ENCODE measurements at places on chromosomes 1 and 21.

- no peak for DNase-seq
Observed at GRCh38 chr1:111624382-111624781, 4.8 kb downstream of the RAP1A start.

DNA sequence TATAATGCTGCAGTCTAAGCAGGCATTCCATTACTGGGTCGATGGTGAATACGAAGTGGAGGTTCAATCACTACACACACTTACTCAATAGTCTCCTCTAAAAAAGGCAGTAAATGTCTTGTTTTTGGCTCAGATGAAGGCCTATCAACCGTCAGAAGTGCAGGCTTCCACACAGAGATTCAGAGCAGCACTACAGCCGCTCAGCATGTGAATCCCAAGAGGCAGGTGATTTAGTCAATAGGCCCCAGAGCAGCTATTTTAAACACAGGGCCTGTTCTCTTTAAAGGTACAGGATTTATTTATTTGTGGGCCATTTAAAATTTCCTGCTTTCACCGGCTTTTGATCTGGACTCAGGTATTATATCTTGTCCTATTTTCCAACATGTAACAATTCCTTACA is 293.7 kb downstream of the RGS7 start:
- no peak for DNase-seq

- no peak for DNase-seq
Observed at GRCh38 chr1:47962750-47963492, 34.3 kb downstream of the TRABD2B start.

- no peak for DNase-seq
Observed at GRCh38 chr21:35943752-35944151, 116.6 kb downstream of the SETD4 start.

DNA sequence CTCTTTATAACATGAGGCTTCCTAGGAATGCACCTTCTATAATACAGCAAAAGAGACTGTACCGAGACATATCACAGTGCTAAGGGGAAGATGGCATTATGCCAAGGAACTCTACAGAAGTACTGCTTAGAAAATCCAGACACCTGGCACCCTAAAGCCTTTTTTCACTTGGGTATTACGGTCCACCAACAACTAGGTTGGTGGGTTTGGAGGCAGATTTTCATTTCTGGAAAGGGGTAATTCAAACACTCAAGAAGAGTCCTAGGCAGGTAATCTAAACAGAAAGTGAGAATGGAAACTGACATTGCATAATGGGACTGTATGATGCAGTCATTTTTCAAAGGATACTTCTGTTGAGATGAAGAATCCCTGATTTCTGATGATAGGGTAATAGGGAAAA is 19.6 kb downstream of the SCMH1 start:
- DNase-seq: no peak

DNA sequence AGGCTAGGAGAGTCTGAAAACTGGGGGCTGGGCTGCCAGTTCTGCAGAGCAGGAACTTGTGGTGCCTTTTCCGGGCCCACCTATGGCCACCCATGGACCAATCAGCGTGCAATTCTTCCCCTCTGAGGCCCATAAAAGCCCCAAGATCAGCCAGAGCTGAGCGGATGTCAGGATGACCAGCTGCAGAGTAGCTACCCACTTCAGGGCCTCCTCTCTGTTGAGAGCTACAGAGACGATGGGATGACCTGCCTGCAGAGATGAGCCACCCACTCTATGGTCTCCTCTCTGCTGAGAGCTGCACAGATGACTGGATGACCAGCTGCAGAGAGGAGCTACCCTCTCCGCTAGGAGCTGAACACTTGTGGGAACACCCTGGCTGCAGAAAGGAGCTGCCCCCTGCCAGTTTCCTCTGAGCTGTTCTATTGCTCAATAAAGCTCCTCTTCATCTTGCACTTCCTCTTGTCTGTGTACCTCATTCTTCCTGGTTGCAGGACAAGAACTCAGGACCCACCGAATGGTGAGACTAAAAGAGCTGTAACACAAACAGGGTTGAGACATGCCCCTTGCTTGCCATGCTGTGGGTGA is 12.8 kb upstream of the AADACL4 start:
- DNase-seq: no peak

- no peak for DNase-seq
Observed at GRCh38 chr1:59360170-59360569, 63.3 kb downstream of the FGGY start.

DNA sequence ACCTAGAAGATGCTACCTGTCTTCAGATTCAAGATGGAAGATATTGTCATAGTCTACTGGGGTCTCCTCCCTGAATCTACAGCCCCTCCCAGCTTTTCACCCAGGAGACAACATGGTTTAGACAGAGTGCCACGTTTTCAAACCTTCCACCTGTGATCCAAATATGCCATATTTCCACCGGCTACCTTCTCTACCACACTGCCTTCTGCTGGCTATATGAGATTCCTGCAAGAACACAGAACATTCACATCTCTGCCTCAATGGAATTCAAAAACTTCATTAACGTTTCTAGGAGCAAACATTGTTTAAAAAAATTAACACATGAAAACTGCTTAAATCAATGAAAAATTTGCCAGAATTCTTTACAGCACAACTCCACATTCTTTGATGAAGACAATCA is 12.9 kb upstream of the LELP1 start:
- DNase-seq: no peak

DNA sequence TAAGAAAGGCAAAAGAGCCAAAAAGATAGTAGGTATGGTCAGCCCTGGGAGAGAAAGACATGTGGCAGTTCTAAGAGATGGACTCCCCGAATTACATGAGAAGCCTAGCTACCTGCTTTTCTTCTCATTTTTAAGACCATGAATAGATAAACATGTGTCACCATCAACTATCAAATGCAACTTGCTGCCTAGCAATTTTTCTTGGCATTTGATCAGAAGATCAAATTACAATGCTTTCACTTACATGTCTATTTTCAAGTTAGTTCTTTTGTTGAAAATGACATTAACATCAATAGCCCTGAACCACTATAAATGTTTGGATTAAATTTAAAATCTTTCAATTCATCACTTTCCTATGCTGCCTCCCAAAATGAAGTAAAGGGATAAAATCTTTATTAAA is 212.3 kb downstream of the HHIPL2 start:
- no peak for DNase-seq
